ENCODE measurements at places on chromosomes 1 and 21.

GRCh38 chr1:6235296-6235677, 477 bp downstream of the ICMT start:
- DNase-seq: no peak

GRCh38 chr1:160924791-160925651, 29.6 kb downstream of the ITLN2 start:
- no peak for DNase-seq

DNA sequence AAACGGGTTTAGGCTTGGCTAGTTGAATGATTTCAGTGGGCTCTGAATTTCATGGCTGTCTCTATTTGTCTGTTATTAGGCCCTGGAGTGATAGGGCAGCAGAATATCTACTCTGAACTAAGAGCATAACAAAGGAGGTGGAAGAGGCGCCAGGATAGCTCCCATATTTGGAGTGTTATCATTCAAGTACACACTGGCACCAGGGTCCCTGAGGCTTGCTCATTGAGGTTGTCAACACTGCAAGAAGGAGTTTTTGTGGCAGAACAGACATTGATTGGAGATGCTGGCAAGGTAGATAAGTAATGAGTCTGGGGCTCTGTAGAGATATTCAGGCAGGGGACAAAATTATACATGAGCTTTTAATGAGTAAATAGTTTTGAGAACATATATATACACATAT, 1748.4 kb downstream of the MRPL39 start:
- no peak for DNase-seq

DNA sequence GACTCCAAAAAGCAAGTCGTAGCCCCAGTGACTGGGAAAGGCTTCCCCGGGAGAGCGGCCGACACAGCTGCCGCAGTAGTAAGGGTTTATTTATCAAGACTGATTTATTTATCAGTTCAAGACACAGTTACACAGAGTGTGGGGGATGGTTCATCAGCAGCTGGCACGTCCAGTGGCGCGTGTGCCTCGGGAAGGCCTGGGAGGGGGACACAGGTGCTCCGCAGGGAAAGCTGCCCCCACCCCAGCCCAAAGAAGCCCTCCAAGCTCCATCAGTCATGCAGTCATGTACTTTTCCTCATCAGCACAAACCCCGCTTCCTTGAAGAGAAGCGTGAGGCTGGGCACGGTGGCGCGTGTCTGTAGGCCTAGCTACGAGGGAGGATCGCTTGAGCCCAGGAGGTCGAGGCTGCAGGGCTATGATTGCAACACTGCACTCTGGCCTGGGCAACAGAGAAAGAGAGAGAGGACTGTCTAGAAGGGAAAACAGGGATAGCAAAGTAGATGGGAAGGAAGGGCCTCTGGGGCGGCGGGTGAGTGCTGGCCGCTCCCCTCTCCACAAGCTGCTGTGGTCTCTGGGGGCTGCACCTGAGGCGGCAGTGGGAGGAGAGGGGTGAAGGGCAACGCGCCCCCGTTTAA, 53.2 kb downstream of the PRKCZ start:
- DNase-seq: no peak

DNA sequence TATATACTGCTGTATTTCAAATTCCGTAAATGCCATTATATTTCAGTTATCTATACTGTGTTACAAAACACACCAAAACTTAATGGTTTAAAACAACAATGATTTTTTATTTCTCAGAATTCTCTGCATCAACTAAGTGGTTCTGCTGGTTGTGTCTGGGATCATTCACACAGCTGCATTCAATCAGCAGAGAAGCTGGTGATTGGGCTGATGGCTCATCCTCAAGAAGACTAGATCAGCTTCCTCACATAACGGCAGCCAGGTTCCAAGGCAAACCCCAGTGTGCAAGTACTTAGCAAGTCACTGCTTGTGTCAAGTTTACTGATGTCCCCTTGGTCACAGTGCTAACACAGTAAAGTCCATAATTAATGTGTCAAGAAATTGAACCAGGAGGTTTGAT, 86.3 kb upstream of the VANGL1 start:
- DNase-seq: no peak

- no peak for DNase-seq
Observed at GRCh38 chr1:246261639-246262038, 245.4 kb downstream of the SMYD3 start.

- DNase-seq: no peak
Observed at GRCh38 chr1:114126261-114127095, 27.2 kb downstream of the SYT6 start.

GRCh38 chr1:206100226-206100815, 16.9 kb downstream of the AVPR1B start:
- DNase-seq: no peak
